Fibroblast of the aortic adventitia (primary cell): ENCODE measurements at places on chromosomes 7 and 10.

DNA sequence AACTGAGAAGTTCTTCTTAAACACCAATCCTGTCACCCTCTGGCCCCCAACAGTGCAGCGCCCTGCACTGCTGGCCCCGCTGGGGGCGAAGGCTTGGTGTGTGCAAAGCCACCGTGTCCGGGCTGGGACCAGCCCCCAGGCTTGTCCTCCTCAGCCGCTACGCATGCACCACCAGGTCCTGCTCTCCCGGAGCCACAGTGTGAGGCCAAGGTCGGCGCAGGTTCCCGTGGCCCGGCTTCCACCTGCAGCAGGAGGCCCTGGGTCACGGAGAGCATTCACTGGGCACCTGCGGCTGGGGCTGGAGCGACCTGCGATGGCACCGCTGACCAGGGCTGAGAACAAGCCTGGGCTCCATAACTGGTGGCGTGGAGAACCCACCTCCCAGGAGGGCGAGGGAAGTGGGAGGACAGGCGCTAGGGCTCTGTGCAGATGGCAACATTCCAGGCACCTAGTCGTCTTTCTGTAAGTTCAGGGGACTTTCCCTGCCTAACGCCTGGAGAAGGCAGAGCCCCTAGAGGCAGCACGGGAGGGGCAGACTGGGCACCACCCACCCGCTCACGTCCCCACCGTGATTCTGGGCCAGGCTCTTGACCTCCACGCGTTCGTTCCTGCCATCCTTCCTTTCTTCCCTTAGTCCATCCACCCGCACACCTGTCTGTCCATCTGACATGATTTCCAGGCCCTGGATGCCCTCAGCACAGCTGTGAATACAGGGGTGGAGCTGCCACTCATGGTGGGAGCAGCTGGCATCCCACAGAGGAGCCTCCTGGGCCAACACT lies 271.6 kb downstream of the ELFN1 start:
- DNase-seq, result no peak

DNA sequence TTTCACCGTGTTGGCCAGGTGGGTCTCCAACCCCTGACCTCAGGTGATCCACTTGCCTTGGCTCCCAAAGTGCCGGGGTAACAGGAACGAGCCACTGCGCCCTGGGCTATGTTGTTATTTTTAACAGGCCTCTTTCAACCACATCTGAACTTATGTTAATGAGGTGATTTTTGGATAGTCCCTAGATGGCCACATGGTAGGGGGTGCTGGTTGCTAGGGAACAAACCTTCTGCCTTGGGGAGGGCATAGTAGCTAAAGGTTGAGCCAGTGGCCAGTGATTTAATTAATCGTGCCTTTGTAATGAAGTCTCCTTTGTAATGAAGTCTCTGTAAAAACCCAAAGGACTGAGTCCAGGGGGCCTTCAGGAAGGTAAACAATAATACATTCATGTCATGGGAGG lies 9.1 kb downstream of the COMTD1 start:
- no peak for DNase-seq

DNA sequence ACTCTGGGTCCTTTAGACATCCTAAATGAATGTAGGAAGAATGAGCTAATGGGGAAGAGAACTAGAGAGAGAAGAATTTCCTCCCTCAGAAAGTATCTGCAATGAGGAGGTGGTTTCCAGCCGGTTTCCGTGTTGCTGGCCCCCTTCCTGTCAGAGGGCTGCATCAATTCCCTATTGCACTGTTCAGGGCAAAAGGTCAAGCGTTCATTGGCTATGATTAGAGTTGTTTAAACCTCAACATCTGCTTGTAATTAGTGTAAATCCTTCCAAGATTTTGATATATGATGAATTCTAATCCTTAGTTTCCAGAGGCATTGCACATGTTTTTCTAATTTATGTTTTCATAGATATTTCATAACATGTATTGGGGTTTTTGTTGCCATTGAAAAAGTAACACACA lies 107.3 kb upstream of the SGCE start:
- peak; percentile 58 for DNase-seq

GRCh38 chr10:12348870-12349628 lies at the start of gene CAMK1D:
Gene CAMK1D (plus strand): TSS chr10:12349547.
- DNase-seq, result peak; percentile 62

DNA sequence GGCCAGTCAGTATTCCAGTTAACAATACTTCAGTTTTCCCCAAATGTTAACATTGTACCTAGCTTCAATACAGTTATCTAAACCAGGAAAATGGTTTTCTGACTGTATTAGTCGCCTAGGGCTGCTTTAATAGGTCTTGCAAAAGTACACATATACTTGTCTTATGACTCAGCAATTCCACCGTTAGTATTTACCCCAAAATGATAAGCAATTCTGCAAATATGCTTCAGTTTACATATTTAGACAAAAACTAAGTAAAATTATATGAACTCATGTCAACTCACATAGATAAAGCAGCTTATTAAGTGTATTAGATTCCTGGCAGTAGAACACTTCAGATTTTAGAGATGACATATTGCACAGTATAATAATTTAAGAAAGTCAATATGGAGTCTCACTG lies 363.3 kb downstream of the ARL4A start:
- DNase-seq, result peak; percentile 89

GRCh38 chr7:82348251-82348650 lies 95.3 kb downstream of the CACNA2D1 start:
- no peak for DNase-seq

DNA sequence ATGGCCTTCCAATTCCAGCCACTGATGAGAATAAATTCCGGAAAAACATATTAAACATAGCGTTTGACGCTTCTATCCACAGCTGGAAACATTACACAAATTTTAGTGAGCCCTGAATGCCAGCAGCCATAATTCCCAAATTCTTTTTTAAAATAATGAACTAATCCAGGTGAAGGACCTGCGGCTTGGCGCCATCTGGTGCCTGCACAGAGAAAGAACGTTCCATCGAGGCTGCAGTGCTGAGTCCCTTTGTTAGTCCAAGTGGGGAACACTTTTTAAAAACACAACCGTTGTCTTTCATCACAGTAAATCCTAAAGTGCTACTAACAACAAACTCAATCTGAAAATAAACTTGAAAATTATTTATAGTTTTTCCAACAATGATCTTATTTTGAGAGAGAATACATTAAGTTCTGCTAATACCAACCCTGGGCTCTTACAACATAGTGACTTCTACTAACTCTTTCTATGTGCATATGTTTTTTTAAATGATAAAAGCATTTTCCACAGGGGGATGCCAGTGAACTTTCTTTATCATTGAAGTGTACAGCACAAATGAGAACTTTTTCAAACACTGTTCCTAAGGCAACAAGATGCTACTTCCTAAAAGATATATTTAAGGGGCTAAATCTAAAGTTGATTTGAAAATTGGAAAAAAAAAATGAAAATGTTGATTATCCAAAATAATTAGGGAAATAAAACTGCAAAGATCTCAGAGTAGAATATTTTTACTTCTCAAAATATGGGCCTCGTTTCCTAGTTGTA lies 166.9 kb upstream of the RNF32 start:
- peak; percentile 3 for DNase-seq

- DNase-seq, result no peak
Measured at GRCh38 chr7:28774261-28774988, 183.7 kb downstream of the TRIL start.

GRCh38 chr7:90710466-90710850 lies 114.3 kb downstream of the CDK14 start:
- no peak for DNase-seq

DNA sequence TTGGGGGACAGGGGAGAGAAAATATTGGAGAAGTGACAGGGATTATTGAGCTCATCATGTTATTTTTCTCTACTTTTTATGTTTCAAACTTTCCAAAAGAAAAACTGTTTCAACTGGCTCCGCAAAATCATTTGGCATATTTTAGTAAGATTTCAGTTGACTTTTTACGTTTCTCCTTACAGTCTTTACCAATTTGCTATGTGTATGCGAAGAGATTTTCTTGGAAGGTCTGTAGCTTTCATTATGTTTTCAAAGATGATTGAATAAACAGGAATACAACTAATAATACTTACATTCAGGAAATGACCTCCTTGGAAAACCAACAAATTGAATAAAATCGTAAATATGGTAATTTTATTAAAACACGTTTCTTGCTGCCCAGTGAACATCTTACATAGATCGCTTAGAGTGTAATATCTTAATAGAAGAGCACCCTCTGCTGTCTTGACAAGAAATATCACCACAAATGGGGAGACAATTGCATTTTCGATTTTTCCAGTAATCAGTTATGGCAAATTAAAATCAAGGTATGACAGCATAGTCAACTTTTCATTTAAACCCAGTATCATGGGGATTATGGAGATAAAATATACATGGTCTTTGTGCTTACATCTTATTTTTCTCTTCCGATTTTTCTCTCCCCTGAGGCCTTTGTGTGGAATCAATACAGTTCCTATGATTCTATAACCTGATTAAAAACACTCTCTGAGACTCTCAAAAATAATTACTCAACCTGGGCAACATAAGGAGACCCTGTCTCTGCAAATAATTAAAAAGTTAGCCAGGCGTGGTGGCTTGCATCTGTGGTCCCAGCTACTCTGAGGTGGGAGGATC lies 43.1 kb downstream of the MBL2 start:
- DNase-seq, result peak; percentile 61
